ENCODE measurements at places on chromosomes 1 and 21.

GRCh38 chr1:220705782-220706181 is 15.6 kb downstream of the C1orf115 start:
- no peak for DNase-seq

DNA sequence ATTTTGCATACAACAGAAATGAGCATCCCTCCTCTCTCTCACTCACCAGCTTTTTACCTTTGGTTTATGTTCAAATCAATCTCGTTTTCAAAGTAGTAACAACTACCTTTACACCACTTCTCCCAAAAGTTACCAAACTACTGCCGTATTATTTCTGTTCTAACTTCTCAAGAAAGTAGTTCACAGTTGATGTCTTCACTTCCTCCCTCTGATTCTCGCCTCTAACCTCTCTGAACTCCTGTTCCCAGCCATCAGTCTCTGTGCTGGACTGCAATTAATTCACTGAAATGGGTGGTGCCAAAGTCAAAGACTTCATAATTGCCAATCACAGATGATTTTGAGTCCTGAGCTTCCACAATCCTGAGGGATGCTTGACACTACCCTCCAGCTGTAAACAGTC is 54.0 kb downstream of the ZNF281 start:
- no peak for DNase-seq

GRCh38 chr1:3053366-3053980 is 15.5 kb upstream of the PRDM16 start:
- no peak for DNase-seq

DNA sequence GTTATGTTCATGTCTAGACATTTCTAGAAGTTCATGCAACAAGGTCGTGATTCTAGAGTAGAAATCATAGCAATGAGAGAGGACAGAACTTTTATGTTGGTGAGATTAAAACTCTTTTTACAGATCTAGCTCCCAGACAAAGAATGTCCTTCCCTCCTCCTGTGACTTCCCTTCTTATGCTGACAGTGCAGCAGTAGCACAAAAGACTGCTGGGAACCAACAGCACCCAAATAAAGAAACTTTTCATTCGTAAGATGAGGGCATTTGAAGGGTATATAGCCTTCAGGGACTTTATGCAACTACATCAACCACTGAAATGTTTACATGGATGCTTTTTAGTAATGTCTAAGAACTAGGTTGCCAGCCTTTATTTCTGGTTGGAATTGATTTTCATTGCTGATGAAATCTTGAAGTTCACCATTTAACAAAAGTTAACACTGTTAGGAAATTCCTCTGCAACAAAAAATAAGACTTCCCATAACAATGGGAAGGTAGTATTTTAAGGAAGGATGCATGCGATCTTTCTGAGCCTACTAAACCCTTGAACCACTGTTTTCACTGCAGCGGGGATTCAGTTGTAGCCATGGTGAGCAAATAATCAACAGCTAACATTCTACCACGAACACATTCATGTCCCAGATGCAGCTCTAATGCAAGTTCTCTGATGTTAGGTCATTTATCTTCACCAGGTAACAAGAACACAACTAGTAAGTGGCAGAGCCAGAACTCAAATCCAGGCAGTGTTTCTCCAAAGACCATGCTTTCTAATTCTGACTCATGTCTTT is 672.8 kb downstream of the PTPRC start:
- no peak for DNase-seq

DNA sequence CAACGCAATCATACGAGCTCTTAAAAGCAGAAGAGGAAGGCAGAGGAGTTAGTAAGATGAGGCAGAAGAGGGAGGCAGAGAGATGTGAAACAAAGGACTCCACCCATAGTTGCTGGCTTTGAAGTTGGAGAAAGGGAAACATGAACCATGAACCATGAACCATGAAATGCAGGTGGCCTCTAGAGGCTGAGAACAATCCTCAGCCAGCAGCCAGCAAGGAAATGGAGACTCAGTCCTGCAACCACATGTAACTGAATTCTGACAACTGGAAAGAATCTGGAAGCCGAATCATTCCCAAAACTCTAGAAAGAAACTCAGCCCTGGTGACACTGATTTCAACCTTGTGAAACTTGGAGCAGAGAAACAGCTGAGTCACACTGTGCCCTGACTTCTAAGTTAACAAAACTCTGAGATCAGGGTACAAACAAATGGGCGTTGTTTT is 10.1 kb downstream of the DIPK1A start:
- no peak for DNase-seq

- DNase-seq, result no peak
These were observed 8.1 kb downstream of the SOD1 start for GRCh38 chr21:31667639-31668038.
